T follicular helper cell (primary cell): ENCODE measurements at places on chromosomes 11 and 22.

GRCh38 chr11:14059491-14059890 lies 97.0 kb downstream of the SPON1 start:
- DNase-seq, result no peak

DNA sequence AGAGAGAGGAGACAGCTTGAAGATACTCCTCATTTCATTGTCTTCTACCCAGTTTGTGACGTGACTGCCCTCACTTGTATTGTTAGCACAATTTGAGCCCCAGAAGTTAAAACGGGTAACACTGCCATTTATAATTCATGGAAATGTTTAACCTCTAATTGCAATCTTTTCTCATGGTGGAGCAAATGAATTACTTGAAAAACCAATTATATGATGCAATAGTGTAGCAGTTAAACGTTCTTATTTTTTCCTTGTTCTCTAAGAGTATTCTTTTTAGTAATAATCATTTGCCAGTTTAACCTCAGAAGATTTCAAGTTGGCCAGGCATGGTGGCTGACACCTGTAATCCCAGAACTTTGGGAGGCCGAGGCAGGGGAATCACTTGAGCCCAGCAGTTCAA lies 56.6 kb downstream of the CDON start:
- DNase-seq, result no peak

GRCh38 chr11:47352556-47352955 lies at the start of gene MYBPC3:
TSS of gene MYBPC3 (minus strand) at chr11:47352702. CDS start at chr11:47352647, 55 bp downstream.
- DNase-seq, result no peak

GRCh38 chr11:61447601-61448551 lies 18.0 kb downstream of the SDHAF2 start:
- DNase-seq, result no peak

GRCh38 chr22:40758390-40758789 lies 60.8 kb downstream of the SLC25A17 start:
- no peak for DNase-seq

- no peak for DNase-seq
Measured at GRCh38 chr11:27403195-27403594, 40.2 kb upstream of the CCDC34 start.

GRCh38 chr11:2212411-2213251 lies 41.0 kb upstream of the TH start:
- DNase-seq, result no peak

DNA sequence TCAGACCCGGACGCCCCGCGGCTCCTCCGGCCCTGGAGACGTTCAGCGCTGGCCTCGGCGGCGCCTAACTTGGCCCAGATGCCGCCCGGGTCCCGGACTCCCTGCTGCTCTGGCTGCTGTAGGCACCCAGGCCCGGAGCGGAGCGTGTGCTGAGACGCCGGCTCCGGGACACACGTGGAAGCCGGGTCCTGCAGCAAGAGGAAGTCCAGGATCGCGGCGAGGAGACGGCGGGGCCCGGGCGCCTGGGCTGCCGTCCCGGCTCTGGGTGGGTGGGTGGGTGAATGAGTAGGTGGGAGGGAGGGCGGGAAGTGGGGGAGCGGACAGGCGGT lies 223 bp downstream of the WT1 start:
- no peak for DNase-seq

DNA sequence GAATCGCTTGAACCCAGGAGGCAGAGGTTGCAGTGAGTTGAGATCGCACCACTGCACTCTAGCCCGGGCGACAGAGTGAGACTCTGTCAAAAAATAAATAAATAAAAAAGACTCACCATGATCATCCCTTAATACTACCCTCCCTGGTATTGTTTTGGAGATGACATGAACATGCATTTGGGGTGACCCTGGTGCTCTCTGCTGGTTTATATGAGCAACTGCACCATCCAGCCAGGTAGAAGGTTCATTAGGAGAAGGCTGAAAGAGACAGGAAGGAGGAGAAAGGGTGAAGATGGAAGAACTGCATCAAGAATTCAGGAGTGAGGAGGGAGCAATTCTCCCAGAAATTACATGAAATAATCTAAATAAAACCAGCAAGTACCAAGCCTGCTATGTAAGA lies 37.8 kb downstream of the SLC5A1 start:
- DNase-seq, result no peak

- DNase-seq, result no peak
Measured at GRCh38 chr11:81658722-81659121, 1074.9 kb downstream of the FAM181B start.

- no peak for DNase-seq
Measured at GRCh38 chr11:131592734-131593133, 222.3 kb downstream of the NTM start.

DNA sequence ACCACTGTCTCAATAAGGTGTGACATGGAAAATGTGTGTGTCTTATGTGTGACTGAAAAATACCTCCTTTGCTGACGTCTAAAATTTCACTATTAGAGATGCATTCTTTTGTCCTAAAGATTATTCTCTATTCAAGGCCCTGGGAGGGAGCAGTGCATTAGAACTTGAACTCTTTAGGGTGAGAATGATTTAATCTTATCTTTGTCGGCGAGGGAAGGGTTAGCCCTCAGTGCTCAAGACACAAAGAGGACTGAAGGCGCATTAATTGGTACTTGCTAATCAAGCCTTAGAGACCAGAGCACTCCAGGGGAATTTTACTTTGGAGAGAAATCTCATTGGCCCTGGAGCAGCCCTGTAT lies 29.8 kb upstream of the PLET1 start:
- no peak for DNase-seq

DNA sequence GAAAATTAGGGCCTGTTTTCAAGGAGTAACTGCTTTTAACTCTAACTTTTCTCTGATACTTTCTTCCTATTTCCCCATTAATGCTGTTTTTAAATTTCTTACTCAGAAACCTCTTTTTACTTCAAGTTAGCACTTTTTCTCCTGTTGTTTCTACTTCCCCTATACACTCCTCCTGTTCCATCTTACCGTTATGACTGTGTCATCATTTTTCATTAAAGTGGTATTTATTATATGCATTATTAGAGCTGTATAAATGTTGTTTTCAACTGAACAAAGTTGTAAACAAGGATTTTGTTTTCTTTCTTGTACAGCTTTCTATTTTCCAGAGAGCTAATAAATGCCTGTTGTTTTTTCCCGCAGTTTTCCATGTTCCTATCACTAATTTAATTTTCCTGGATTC lies 84.6 kb downstream of the EXT2 start:
- DNase-seq, result no peak

DNA sequence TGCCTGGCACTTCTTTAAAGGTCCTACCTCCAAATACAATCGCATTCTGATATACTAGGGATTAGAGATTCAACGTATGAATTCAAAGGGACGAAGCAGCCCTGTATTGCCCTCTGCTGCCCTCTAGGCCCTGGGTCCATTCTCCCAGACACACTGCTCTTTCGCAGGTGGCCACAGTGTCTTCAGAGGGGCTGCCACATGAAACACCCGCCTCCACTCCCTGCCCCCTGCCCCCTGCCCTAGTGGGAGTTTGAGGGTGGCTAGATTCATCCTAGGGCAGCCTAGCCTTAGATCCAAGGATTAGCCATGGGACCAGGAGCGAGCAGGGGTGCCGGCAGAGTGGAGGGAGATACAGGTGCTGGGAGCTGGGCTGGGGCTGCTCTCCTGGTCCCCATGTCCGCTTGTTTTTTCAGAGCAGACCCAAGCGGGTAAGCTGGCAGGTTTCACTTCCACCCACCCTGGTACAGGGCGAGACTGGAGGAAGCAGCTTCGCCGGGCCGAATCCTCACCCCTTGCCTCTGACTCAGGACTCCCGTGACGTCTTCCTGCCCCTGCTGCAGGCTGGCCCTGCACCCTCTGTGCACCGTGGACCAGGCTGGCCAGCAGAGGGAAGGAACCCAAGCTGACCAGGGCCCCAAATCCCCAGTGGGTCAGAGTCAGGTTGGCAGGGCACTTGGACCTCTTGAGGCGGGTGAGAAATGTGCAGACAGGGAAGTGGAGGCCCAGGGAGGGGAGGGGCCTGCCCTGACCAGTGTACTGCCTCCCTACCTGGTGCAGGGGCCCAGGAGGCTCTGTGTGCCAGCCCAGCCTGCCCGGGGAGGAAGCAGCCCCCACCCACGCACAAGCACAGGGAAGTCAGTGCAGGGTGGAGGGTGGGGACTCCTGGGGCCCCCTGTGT lies 28.4 kb upstream of the HMOX1 start:
- no peak for DNase-seq

DNA sequence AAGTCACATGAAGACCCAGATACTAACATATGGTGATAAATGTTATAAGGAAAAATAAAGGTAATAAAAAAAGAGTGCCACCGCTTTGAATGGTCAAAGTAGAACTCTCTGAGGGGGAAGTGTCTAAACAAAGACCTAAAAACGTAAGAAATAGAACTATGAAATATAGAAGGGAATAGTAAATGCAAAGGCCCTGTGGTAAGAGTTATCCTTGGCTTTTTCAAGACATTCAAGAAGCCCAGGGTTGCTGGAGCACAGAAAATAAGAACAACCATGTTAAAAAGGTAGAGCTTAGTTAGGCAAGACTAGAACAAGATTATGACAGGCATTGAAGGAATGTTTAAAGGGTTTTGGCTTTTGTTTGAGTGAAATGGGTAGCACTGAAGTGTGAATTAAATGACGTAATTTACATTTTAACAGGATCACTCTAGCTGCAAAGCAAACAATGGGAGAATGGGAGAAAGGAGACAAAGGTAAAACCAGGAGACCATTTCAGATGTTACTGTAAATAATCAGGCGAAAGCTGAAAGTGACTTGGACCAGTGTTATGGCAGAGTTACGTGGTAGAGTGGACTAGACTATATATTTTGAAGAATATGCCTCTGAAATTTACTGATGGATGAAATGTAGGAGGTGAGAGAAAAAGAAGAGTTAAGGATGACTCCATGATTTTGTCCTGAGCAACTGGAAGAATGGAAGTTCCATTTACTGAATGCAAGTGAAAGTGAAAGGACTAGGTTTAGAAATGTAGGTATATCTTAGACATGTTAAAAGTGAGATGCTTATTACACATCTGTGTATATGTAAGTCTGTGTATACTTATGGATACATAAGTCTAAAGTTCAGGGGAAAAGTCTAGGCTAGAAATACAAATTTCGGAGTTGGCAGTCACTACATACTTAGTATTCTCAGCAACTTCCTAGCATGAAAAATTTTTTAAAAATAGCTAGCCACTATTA lies 28.5 kb downstream of the BTBD10 start:
- DNase-seq, result no peak

DNA sequence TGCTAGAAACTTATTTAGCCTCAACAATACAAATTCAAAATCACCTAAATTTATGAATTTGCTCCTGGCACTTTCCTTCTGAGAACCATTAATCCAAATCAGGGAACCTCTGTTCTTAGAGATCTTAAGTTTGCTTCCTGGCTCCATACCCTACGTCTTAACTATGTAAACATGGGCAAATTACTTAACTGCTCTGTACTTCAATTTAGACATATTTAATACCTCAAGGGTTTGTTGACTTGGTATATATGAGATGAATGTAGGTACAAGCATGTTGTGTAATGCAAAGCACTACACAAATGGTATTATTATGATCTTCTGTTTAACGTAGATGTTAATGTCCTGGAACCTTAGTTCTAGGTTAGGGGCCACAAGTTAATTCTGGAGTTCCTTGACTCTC lies 22.6 kb upstream of the ARHGAP20 start:
- DNase-seq, result no peak

- DNase-seq, result no peak
Measured at GRCh38 chr22:47267513-47268282, 505.2 kb downstream of the TBC1D22A start.

DNA sequence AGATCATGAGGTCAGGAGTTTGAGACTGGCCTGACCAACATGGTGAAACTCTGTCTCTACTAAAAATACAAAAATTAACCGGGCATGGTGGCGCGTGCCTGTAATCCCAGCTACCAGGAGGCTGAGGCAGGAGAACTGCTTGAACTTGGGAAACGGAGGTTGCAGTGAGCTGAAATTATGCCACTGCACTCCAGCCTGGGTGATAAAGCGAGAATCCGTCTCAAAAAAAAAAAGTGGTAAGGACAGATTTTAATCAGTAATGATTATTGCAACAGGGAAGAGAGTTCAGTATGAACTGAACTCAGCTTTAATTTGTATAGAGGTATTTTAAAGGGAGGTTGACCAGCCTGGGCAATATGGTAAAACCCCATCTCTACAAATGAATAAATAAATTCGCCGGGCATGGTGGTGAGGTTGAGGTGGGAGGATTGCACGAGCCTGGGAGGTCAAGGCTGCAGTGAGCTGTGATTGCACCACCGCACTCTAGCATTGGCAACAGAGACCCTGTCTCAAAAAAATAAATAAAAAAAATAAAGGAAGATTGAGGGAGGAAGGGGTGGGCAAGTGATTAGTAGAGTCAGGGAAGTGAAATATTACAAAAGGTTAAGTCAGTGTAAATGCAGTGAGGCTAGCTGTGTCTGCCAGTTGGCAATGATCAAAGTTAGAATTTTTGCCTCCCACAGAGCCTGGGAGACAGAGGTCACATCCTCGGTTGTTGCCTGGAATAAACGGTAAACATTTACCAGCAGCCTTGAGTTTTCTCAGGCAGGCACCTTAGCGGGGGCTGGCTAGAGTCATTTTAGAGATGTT lies 2.6 kb upstream of the MCM5 start:
- no peak for DNase-seq

GRCh38 chr22:33274214-33275072 lies 216.3 kb upstream of the SYN3 start:
- DNase-seq, result no peak

DNA sequence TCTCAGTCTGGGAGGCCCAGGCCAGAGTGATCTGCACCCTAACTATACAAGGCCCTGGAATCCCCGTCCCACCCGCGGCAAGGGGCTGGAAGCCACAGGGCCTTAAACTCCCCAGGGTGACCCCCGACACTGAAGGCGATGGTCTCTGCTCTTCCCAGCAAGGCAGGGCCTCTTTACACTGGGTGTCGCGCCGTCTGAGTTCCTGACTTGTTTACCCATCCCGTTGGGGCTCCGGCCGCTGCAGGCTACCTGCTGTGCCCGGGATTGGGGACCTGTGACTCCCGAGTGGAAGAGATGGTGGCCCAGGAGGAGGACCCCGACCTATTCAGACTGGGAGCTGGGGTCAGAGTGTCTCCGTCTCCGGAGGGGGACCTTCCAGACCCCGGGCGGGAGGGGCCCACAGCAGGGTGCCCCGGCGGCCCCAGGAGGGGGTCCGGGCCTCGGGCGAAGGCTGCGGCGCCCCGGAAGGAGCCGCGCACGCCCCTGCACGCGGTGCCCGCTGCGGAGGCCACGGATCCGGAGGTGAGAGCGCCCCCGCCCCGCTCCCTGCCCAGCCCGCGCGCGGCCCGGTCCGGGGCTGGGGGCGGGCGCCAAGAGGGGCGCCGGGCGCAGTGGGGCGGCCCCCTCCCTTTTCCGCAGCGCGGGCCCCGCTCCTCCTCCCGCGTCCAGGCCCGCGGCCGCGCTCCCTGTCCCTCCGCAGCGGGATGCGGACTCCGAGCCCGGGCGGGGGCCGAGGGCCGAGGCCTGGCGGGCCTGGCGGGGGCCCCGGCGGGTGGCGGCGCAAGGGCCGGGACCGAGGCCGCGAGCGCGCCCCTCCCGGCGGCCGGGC lies 560 bp upstream of the MPPED1 start:
- no peak for DNase-seq

GRCh38 chr22:30280505-30280904 lies 8.8 kb downstream of the CASTOR1 start:
- DNase-seq, result no peak
